ENCODE measurements at places on chromosomes 1 and 21.

GRCh38 chr1:248622570-248623001 lies 12.3 kb downstream of the OR2T11 start:
- peak; percentile 4 for DNase-seq

GRCh38 chr1:17802164-17802563 lies 47.0 kb downstream of the ACTL8 start:
- DNase-seq, result no peak

DNA sequence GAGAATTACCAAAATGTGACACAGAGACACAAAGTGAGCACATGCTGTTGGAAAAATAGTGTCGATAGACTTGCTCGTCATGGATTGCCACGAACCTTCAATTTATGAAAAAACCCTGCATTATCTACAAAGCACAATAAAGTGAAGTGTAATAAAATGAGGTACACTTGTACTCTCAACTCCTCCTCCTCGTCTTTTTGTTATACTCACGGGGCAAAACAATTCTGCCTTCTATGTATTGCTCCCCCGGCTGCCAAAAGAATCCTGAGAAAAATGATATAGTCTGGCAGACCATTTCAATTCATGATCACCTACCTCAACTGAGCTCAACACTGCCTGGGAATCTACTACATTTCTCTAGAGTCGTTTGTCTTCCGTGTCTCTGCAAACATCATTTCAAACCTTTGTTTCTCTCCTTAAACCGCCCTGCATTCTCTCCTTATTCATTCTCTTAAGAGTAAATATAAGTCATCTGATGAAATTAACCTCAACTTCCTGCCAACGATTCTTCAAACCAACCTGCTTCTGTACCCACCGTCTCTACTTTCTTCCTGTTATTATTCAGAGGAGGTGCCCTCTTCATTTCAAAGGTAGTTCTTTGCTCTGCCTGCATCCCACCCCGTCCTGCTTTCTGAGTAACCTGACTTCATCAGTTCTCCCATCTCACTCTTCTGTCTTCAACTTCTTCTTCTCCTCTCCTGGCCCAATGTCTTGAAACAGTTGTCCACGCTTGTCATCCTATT lies 12.9 kb upstream of the IL19 start:
- DNase-seq, result no peak

DNA sequence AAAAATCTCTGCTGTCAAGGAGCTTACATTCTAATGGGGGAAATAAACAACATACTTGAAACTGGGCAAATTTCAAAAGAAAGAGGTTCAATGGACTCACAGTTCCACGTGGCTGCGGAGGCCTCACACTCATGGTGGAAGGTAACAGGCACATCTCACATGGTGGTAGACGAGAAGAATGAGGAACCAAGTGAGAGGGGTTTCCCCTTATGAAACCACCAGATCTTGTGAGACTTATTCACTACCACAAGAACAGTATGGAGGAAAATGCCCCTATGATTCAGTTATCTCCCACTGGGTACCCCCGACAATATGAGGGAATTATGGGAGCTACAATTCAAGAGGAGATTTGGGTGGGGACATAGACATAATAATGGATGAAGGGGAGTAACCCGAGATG lies 226.4 kb downstream of the ZP4 start:
- no peak for DNase-seq

GRCh38 chr1:41582851-41583657 lies 98.6 kb upstream of the EDN2 start:
- no peak for DNase-seq

GRCh38 chr1:34885405-34886247 lies 26.1 kb upstream of the SMIM12 start:
- DNase-seq, result no peak

GRCh38 chr21:36171336-36171735 lies 14.7 kb downstream of the DOP1B start:
- DNase-seq, result no peak

DNA sequence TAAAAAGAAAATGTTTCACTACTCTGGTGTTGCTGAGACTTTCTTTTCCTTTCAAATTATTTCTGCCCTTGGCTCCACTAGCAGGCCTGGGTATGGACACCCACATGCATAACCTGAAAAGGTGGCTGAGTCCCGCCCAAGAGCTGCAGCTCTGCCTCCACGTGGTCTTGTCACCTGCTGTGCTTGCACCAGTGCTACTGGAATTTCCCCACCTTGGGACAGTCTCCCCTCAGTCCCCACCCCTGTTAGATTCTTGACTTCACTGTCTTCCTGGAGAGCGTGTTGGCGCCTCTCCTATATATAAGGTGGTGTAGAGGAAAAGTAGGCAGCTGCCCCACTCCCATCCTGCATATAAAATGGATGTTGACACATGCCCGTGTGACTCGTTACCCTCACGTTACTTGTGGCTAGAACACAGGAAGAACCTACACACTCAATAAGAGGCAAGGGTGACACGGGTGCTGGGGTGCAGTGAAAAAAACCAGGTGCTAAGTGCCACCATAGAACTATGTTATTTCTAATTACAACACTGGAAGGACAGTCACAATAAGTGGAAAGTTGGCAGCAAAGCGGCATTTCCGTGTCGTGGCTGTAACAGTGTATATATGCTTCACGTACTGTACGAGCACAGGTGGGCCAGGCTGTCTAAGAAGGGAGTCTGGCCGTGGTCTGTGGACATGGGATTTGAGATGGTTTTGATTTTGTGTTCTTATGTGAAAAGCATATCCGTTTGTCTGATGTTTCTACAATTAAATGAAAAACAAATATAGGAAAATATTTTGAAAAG lies 61.0 kb downstream of the POFUT2 start:
- peak; percentile 66 for DNase-seq

DNA sequence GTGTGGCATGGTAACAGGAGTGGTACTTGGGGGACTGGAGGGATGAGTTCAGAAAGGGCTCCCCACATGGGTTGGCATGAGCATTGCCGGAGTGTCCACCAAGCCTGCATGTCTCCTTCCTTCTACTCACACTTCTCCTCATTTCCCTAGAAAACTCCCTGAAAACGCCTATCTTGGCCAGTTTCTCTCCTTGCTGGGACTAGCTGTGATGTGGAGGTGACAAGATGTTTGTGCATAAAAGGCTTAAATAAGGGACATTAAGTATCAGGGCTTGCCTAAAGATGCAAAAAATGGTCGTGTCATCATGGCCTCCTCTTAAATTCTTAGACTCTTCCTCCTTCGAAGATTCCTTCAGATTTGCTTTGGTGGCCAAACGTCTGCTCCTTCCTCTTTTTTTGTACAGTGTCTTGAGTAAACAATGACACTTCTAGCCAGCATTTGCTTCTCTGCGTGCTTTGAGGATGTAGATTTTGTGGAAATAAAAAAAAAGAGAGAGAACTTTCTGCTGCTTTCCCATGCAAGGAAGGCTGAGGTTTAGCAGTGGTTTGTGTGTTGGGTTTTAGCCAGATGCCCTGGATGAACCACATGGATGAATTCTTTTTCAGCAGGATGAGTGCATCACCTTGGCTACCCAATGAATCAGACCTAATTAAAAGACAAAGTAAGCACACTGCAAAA lies 239.1 kb upstream of the IRF2BP2 start:
- DNase-seq, result no peak

DNA sequence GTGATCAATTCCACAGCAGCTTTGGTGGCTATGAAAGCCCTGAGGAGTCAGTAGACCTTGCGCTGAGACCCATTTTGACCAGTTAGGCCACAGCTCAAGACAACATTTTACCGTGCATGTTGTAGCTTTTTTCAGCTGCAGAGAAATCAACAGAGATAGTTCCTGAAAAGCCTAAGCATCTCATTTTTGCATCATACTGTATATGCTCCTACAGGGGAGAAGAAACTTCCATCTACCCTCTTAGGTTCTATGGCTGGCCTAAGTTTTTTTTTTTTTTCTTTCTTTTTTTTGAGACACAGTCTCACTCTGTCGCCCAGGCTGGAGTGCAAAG lies 24.8 kb upstream of the EYA3 start:
- no peak for DNase-seq

- no peak for DNase-seq
Measured at GRCh38 chr1:41345434-41346075, 15.7 kb upstream of the FOXO6 start.

DNA sequence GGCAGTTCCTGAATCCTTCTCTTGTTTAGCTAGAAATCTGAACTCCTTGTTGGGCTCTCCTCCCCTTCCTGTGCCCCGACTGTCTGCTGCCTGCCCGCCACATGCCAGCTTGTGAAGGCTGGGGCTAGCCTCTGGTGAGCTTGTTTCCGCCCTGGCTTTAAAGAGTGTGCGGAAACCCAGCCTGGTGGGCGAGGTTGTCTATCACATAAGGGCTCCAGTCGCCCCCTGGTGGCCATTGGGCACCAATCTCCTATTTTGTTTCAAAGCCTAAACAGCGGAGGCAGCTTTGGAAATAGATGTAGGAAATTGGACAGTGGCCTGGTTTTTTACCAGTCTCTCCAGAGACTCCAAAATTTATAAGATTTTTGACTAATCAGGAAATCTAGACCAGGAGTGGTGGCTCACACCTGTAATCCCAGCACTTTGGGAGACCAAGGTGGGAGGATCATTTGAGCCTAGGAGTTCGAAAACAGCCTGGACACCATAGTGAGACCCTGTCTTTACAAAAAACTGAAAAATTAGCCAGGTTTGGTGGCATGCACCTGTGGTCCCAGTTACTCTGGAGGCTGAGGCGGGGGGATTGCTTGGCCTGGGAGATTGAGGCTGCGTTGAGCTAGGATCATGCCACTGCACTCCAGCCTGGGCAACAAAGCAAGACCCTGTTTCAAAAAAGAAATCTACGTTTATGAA lies 9.8 kb downstream of the ATP8B2 start:
- peak; percentile 84 for DNase-seq

GRCh38 chr1:4970532-4970931 lies 316.1 kb downstream of the AJAP1 start:
- DNase-seq, result peak; percentile 1

- peak; percentile 15 for DNase-seq
Measured at GRCh38 chr1:197339106-197340060, 71.3 kb downstream of the CRB1 start.

- peak; percentile 73 for DNase-seq
Measured at GRCh38 chr1:208141610-208142192, 102.5 kb downstream of the PLXNA2 start.

- no peak for DNase-seq
Measured at GRCh38 chr1:171794085-171794484, 12.6 kb downstream of the METTL13 start.

GRCh38 chr1:145701306-145701862 lies 5.8 kb downstream of the PDZK1 start:
- no peak for DNase-seq

DNA sequence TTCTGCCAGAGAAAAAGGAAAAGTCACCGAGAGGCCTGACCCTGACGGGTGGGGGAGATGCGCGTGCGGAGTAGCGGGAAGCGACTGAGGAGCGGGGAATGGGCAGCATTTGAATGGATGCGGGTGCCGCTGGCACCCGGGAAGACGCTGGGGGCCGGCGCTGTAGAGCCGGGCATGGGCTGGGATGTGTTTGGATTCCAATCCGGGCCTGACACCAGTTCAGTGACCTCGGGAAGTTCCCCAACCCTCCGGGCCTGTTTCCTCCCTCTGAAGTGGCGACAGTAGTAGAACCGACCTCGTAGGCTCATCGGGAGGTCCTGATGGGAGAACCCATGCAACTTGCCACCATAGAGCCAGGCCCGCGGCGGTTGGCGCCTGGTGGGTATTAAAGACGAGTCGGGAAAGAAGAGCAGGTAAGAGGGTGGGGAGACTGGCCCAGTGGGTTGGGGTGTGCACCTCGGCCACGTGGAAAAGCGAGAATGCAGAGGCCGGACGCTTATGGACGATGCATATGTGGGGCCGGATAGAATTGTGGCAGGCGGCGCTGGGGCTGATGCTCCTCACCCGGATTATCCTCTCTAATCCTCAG lies 642 bp upstream of the SLC16A1 start:
- peak; percentile 63 for DNase-seq

DNA sequence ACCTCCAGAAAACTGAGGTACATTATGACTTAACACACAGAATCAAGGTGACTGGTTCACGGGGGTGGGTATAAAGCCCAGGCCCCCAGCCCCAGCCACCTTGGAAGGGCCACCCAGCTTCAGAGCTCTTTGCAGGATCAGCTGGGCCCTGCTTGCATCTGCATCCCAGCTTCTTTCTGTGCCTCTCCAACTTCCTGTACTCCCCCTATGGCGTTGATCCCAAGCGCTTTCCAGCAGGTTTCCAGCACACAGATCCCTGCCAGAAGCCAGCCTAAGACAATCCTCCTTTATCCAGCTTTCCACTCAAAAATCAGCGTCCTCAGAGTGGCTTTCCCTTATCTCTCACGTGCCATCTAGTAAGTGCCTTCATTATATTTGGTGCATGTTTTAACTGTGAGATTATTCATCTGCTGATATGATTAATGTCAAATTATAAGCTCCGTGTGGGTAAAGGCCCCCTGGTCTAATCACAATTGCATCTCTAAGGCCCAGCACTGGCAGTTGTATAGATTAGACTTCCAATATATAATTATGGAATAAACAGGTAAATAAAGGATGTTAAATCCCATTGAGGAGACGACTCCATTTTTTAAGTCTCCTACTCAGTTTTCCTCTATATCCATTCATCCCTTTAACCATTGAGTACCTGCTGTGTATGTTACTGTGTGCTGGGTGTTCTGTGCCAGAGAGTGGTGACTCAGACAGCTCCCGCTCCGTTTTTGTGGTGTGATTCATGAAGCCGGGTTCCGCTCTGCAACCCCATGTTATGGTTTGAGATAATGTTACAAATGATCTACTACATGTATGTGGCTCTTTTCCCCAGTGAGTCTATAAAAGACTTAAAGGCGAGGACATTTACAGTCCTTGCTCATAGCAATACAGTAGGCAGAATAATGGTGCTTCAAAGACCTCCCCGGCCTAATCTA lies 387.6 kb downstream of the PCP4 start:
- peak; percentile 40 for DNase-seq

- no peak for DNase-seq
Measured at GRCh38 chr1:175364424-175365076, 172.0 kb upstream of the KIAA0040 start.

DNA sequence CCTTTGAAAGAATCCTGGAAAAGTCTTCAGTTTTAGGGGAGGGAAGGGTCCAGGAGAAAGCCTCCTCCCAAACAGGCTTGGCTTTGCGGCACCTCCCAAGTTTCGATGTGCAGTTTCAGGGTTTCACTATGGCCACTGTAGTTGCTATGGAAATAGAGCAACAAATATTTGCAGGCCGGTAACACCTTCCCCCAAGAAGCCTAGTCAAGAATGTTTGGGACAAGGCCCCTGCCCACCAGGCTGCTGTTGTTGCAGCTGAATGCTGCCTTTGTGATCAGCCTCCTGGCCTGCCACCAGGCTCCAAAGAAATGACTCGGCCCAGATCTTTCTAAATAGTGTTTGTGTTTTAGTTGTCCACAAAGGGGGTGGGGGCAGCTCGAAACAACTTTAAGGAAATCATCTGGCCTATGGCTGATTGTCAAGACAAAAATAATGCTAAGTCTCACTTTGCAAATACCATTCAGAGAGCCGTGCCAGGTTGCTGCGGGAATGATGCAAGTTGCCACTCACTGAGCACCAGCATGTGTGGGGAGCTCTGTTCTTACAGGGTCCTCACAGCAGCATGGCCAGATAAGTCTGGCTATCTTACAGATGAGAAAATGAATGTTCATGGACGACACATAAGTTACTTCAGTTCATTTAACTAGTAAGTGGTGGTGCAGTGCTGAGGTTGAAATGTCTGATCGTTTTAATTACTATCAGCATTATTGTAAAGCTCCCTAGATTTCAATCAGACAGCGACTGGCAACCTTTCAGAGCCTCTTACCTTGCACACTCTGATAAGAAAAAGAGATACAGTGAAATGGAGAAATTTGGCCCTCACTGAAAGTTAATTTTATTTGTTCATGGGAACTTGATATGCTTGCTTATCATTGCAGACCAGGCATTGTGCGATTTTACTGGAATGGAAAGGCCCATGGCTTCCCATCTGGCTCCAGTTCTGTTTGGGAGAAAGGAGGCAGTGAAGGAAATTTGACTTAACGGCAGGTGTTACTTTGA lies 91.2 kb upstream of the JUN start:
- DNase-seq, result peak; percentile 64

GRCh38 chr1:237309595-237310118 lies 267.7 kb downstream of the RYR2 start:
- DNase-seq, result no peak
